Activated CD4-positive, alpha-beta T cell treated with anti-CD3 and anti-CD28 coated beads for 36 hours (primary cell): ENCODE measurements at places on chromosomes 13 and 19. TPM values are rescaled to one million over a fixed set of nuclear protein-coding genes. Genes with fewer than 3 reads are reported as not detected.

DNA sequence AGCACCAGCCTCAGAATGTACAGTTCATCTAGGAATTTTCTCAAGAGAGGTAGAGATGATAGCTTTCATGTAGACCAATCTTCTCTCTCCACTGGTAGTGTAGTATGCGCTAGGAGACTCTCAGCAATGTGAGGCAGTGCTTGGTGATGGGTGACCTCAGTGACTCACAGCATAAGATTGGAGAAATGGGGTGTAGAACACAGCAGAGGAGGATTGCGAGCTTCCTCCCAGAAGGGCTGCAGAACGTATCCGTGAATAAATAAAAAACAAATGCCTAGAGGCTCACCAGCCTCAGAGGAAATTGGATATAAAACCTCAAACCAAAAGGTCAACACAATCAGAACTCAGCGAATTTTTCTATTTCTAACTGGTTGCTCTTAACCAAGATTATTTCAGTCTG, 182.9 kb upstream of the RXFP2 start:
- no peak overlapping the region for H3K4me3 ChIP-seq
- peaks cover 9% of the 10 kb centered on the region for H3K27me3 ChIP-seq
- no peaks in the 10 kb centered on the region for H3K36me3 ChIP-seq
- H3K27ac ChIP-seq, result no peak overlapping the region

GRCh38 chr13:24254146-24254841, 55.1 kb upstream of the C1QTNF9 start:
- peak overlapping the region; percentile 95 for H3K4me3 ChIP-seq
- H3K27ac ChIP-seq, result peak overlapping the region; percentile 96
- peaks cover 64% of the 10 kb centered on the region for H3K36me3 ChIP-seq
- H3K4me1 ChIP-seq, result peaks cover 88% of the 10 kb centered on the region
- peak; percentile 76 for DNase-seq

Gene KRTDAP
- total RNA-seq, result not detected

DNA sequence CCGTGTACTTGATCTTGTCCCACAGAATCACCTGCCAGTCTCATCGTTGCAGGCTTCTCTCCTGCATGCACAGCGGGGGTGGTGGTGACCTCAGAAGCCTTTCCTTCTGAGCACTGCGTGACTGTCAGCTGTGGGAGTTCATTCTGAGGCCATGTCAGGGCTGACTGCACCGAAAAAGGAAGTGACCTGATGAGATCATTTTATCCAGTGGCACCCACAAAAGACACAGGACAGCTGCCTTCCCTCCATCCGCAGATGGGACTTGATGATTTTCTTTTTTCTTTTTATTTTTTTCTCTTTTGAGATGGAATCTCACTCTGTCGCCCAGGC, 89.7 kb downstream of the RAB20 start:
- H3K36me3 ChIP-seq, result no peaks in the 10 kb centered on the region
- no peak overlapping the region for H3K4me3 ChIP-seq
- no peak overlapping the region for H3K27ac ChIP-seq
- H3K27me3 ChIP-seq, result peaks cover 18% of the 10 kb centered on the region
- DNase-seq, result peak; percentile 59

GRCh38 chr19:38251564-38252051, 4.6 kb downstream of the PPP1R14A start:
- H3K4me3 ChIP-seq, result no peak overlapping the region
- no peaks in the 10 kb centered on the region for H3K36me3 ChIP-seq
- H3K27me3 ChIP-seq, result peaks cover 12% of the 10 kb centered on the region
- H3K4me1 ChIP-seq, result no peaks in the 10 kb centered on the region

Gene ZNF235
- 2.1 TPM for total RNA-seq
